ENCODE measurements at places on chromosomes 4 and X.

DNA sequence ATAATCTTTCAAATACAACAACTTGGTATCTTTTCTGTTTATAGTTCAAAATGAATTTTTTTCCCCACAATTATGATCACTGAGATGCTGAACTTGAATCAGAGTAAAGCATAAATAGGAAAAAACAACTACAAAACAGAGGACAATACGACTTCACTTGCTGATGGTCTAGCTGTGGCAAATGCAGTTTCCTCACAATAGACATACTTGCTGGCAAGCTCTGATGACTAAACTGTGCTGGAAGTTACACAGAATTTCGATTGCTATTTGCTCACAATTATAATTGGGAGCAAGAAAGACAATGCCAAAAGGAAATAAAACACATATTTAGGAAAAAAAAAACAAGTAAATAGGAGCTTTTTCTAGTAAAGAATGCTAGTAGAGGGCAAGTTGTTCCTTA is 14.7 kb downstream of the VEGFC start:
- DNase-seq = no peak

- DNase-seq = no peak
These were observed 81.4 kb downstream of the SPANXN3 start for GRCh38 chrX:143435916-143436315.

GRCh38 chrX:53594354-53594753 is 92.2 kb downstream of the HUWE1 start:
- DNase-seq = no peak

- DNase-seq = peak; percentile 69
These were observed 12.7 kb upstream of the RBBP7 start for GRCh38 chrX:16882702-16883486.

DNA sequence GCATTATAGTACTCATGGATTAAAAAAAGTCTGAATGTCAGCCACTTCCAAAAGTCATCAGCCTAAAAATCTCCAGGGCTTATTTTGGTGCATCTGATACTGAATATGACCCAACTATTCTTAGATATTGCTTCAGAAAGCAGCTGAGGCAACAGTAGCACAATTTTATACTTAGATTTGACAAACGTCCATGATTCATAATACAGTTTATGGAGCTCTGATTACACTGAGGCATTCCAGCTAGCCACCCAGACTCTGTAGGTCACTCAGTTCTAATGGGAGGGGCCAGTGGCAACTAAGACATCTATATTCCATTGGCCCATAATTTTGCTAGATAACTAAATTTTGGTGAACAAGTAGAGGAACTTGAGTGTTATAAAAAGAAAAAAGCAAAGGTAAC is 10.3 kb downstream of the SPATA4 start:
- no peak for DNase-seq

DNA sequence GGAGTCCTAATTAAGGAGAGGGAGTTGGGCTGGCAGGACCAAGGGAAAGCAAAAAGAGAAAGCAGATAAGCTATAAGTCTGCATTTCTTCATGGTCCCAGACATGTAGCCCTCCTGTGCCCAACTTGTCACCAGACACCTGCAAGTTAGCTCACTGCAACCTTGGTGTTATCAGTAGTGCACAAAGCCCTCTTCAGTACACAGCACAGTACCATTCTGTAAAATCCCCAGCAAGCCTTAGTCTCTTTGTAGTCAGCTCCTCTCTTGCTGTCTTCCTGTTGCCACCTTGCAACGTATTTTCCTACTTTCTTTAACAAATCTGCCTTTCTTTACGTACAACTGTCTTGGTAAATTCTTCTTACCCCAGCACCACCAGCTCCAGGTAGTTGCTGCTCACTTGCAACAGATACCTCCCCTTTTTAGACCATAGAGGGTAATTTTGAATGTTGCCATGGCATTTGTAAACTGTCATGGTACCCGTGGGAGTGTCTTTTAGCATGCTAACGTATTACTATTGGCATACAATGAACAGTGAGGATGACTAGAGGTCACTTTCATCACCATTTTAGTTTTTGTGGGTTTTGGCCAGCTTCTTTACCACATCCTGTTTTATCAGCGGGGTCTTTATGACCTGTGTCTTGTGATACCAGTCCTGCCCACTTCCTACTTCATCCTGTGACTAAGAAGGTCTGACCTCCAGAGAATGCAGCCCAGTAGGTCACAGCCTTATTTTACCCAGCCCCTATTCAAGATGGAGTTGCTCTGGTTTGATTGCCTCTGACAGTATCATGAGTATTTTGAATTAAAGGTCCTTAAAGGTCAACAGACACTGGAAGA is 28.3 kb upstream of the AP1S2 start:
- DNase-seq = peak; percentile 10

- DNase-seq = no peak
These were observed 1.7 kb upstream of the IL1RAPL2 start for GRCh38 chrX:104564335-104564734.

- DNase-seq = no peak
These were observed 142.3 kb downstream of the PDGFC start for GRCh38 chr4:156829201-156829873.

- peak; percentile 75 for DNase-seq
These were observed 71.8 kb downstream of the NBDY start for GRCh38 chrX:56800801-56801200.

DNA sequence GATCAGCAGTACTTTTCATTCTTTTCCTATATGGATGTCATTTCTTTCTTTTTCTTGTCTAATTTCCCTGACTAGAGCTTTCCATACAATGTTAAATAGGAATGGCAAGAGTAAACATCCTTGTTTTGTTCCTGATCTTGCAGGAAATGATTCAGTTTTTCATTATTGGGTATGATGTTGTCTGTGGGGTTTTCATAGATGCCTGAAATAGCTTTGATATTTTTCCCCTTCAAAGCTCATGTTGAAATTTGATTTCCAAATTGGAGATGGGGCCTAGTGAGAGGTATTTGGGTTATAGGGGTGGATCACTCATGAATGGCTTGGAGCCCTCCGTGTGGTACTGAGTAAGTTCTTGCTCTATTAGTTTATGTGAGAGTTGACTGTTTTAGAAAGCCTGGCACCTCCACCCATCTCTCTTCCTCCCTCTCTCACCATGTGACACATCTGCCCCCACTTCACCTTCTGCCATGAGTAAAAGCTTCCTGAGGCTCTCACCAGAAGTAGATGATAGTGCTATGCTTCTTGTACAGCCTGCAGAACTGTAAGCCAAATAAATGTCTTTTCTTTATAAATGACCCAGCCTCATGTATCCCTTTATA is 22.3 kb upstream of the VSIG1 start:
- peak; percentile 2 for DNase-seq

DNA sequence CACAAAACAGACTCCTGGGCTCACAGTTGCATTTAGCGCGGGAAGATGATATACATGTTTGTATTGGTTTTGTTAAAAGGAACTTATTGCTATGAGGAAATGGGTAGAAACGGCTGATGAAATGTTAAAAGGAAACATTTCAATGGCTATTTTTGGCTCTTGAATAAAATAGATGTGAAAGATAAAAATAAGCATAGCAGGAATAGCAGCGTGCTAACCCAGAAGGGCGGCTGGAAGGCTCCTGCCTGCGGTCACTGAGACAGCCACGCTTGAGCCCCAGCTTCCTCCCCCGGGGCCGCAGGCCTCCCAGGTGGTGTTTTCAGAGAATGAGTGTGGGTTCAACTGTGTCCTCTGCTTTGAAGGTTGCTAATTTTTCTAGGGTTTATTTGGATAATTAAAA is 35.0 kb upstream of the CLCN4 start:
- no peak for DNase-seq

GRCh38 chrX:69028761-69029120 is 136.5 kb downstream of the PJA1 start:
- no peak for DNase-seq

DNA sequence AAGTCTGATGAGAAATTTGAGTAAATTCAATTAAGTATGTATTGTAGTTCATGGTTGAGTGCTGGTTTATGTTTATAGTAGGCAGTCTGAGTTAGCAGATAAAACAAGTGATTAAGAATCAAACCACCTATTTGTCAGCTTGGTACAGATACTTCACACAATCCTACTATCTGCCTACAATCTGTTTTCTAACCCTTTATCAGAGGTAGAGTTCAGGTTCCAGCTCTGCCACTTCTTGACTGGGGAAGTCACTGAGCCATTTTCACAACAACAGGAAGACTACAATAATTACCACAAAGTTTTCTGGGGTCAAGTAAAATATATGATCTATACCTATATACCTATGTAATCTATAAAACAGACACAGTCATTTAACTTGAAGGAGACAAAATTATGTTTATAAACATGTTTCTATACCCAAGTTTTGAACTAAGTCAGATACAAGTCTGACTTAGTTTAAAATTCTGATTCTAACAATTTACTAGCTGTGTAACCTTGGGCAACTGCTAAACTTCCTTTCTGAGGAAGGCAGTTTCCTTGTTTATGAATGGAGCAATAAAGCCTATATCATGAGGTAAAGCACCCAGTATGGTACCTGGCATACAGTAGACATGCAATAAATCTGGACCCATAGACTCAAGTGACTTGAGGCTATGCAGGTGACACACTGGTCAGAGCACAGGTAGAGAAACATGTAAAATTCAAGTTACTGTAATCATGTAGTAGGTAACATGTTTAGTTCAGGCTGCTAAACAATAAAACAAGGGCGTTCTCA is 37.2 kb upstream of the BDH2 start:
- no peak for DNase-seq

DNA sequence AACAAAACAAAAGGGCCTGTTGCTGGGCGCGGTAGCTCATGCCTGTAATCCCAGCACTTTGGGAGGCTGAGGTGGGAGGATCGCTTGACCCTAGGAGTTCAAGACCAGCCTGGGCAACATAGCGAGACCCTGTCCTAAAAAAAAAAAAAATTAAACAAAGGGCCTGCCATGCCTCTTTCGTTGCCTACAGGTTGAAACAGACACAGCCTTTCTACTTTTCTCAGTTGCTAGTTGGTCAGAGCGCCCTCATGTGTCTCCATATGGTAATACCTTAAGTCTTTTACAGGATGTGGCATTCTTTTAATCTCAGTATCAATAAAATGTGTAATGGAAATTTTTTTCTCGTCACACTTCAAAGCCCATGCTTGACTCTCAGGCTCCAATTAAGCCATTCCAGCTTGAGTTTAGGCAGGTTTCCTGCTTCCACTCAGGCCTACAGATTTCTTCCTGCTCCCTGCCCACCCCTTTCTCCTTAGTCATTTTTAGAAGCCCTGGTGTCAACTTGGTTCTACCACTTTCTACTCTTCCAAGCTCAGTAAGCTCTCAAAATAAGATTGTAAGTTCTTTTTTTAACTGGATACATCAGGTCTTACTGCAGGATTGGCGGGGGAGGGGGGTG is 4.6 kb upstream of the SOWAHD start:
- peak; percentile 79 for DNase-seq

DNA sequence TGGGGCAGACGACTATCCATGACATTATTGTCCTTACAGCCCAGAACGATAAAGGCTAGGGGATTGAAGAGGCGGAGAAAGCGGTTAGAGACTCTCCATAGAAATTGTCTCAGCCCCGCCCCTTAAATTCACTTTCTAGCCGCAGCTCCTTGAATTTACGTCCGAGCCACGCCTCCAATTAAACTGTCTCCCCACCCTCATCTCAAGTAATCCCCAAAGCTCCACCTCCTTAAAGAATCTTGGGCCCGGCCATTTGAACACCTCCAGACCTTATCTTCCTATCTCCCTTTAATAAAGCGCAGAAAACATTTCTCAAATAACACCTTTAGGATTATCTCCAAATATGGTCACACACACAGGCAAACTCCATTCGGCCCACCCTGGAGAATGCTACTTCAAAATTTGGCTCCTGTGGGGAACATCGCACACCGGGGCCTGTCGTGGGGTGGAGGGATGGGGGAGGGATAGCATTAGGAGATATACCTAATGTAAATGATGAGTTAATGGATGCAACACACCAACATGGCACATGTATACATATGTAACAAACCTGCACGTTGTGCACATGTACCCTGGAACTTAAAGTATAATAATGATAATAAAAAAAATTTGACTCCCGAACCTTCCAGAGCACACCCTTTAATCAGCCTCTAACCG is 7.2 kb upstream of the MAGIX start:
- DNase-seq = peak; percentile 54

DNA sequence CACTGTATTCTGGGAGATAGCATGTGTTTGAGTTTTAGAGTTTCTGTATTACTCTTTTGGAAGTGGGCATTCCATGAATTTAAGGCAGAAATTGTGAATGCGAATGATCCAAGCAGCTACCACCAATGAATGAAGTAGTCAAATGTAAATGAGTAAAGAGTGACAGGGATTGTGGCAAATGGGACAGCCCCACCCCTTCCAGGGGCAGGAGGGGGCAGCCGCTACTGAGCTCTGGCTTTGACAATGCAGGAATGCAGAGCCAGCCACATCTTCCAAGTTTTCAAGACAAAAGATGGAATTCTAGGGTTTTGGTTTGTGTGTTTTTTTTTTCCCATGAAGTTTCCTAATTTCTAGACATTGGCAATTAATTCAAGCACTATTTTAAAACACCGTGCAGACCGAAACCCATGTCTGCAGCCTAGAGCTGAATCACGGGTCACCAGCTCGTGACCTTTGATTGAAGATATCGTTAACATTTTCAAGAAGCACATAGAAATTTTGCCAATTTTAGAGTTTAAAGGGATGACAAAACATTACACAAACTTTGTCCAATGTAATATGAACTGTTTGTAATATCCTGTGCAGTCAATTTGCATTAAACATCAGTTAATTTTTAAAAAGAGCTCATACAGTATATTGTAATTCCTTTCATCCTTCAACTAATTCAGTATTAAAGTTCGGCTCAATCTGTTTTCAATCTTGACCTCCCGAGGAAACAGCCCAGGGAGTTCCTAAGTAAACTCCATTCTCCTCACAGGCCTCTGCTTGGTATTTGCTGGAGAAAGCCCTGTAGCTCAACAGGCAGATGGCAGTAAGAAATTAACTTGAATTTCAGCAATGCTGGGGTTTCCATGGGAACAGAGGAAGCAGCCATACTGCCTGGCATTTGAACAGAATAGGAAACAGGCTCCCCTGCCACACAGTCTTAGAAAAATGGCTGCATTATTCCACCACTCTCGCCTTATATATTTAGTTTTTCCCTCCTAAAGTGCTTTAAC is 83.4 kb downstream of the UCHL1 start:
- DNase-seq = no peak

- no peak for DNase-seq
These were observed 51.9 kb upstream of the RBM47 start for GRCh38 chr4:40681600-40681999.

DNA sequence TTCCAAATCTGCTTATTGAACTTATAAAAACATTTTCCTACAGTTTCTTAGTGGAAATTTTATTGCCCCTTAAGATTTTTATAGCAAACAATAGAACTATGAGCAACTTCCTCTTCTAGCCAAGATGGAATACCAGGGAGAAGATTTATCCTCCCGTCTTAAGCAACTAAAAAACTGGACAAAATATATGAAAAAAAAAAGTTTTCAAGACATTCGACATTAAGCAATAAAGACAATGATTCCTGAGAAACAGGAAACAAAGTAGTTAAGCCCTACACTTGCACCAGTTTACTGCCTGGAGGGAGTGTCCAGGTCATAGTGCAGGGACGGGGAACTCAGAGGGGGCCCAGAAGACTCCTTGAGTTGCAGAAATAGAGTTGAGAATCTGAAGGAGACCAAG is 516.1 kb upstream of the DIPK2B start:
- no peak for DNase-seq
